ENCODE measurements at places on chromosomes 3 and 15.

- DNase-seq: no peak
These were observed 252.8 kb downstream of the ZIC1 start for GRCh38 chr3:147661916-147662315.

GRCh38 chr3:177041730-177042551 lies 155.3 kb downstream of the TBL1XR1 start:
- no peak for DNase-seq

- DNase-seq: no peak
These were observed 100.6 kb upstream of the PRR23E start for GRCh38 chr3:127092368-127092767.

- DNase-seq: no peak
These were observed 112.5 kb upstream of the SMAD3 start for GRCh38 chr15:66952756-66953522.

GRCh38 chr3:49313896-49314688 lies 25.8 kb downstream of the USP4 start:
- no peak for DNase-seq

DNA sequence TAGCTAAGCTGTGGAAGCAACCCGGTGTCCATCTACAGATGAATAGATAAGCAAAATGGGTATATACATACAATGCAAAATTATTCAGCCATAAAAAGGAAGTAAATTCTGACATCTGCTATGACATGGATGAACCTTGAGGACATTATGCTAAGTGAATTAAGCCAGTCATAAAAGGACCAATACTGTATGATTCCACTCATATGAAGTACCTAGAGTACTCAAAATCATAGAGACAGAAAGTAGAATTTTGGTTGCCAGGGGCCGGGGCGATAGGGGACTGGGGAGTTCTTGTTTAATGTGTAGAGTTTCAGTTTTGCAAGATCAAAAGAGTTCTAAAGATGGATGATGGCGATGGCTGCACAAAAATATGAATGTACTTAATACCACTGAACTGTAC lies 10.3 kb downstream of the EID1 start:
- DNase-seq: no peak

GRCh38 chr3:13147344-13147743 lies 74.1 kb upstream of the IQSEC1 start:
- DNase-seq: no peak

DNA sequence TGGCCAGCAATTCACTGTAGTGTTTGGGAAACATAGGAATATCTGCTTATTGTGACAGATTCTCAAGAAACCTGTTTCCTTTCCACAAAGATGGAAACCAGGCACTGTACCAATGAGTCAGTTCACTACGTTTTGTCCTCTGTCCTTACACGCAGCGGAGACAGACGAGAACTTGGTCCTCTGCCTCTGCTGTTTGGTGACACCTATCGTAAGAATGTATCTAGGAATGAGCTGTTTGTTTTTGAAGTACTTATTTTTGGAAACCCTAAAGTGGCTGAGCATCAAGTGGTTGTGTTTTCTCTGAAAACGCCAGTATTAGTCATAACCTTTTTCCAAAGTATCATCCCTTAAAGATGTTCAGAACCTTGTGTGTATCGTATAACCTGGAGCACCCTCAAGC lies 93.0 kb downstream of the PGPEP1L start:
- DNase-seq: no peak

DNA sequence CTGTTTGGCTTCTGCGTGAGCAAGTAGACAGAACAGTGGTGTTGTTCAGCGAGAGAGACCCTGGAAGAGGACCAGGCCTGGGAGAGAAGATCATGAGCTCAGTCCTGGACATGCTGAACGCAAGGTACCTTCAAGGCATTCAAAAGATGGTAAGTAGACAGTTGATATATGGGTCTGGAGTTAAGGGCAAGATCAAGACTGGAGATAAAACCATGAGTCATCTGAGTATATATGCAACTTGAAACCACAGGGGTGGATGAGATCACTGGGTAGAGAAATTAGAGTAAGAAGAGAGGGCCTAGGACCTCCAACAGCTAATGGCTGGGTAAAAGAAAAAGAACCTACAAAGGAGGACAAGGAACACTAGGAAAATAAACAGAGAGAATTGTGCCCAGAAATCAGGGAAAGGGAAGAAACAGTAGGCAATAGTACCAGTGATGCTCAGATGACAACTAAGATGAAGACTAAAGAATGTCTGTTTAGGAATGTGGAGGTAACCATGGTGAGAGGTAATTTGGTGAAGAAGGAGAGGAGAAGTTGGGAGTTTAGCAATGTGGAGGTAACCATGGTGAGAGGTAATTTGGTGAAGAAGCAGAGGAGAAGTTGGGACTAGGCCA lies 343.2 kb upstream of the ADAMTS9 start:
- no peak for DNase-seq

GRCh38 chr3:55588146-55588765 lies 101.2 kb upstream of the WNT5A start:
- DNase-seq: no peak

- no peak for DNase-seq
These were observed 27.4 kb upstream of the HDAC11 start for GRCh38 chr3:13452490-13453335.

DNA sequence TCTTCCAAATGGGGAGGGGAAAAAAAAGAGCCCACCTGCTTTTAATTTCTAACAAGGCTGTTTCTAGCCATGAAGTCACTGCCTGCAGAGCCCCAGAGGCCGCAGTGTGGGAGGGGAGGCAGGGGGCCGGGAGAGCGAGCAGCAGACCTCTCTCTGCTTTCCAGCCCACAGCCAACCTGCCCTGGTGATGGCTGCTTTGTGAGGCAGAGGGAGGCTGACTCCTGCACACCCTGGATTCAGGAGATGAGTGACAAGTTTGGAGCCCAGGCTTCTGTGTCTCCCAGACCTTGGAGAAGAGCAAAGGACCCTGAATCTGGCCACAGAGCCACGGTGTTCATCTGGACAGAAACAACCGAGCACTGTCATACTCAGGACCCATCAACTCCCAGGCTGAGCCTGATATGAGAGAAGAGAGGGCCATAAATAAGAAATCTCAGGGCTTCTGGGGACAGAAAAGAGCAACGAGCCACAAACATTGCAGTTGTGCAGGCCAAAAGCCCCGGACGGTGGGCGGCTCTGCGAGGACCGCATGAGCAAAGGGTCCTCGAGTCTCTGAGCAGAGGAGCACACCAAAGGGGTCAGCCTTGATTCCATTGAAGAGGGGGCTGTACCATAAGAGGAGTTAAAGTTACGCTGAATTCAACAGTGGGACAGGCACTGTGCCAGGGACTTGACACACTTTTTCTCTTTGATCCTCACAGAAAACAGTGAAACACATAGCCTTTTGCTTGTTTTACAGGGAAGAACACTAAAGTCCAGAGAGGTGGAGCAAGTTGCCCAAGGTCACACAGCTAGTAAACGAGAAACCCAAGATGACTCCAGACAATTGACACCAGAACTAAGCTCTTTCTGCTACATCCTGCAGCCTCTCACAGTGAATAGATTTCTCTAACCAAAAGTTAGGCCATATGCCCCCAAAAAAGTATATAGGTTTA lies 97.2 kb downstream of the SEMA5B start:
- no peak for DNase-seq

DNA sequence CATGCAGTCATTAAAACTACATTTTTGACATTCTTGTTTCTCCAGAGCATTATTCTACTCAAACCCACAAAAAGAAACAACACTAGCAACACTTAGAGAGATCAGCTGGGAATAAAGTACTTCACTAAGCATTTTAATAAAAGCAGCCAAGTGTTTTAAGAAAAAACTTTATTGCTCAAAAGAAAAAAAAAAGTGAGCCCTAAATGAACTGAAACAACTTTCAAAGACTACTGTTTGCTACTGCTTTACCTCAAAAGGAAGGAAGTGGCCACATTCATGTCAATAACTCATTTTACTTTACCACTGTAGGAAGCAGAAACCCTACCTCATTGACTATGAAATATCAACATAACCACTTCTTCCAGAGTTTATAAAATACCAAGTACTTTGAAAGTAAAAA lies 91.3 kb downstream of the UACA start:
- no peak for DNase-seq

- no peak for DNase-seq
These were observed 157.3 kb downstream of the ADAMTS9 start for GRCh38 chr3:64530434-64531049.

- DNase-seq: no peak
These were observed 10.2 kb downstream of the CHRD start for GRCh38 chr3:184389935-184390528.

DNA sequence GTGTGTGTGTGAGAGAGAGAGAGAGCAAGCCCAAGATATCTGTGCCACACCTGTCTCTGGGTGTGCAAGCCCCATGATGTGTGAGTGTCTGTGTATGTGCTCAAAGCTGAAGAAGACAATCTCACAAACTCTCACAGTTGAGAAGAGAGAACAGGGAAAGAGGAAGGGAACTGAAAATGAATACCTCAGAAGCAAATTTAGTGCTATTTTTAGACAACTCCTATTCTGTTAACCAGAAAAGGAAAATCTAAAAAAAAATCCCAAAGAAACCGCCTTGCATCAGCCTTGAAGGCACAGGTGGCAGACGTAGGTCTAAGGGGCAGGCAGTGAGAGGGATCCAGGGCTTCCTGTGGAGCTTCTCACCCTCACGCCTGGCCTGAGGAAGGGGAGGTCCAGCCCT lies 47.8 kb downstream of the ATP2B2 start:
- no peak for DNase-seq

DNA sequence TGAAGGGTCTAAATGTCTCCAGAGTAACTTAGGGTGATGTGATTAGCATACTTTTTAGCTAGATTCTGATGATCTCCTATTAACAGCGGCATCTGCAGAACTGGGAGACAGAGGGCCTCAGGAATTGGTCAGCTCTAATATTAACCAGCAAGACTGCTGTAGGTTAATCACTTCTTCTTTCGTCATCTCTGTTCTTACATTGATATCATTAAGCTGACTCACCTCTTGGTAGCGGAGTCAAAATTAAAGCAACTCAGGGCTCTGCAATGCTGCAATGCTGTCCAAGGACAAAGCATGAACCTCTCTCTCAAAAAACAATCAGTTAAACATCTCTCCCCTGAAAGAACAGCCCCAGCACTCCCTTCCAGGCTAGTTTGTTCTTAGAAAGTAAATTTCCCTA lies 57.5 kb upstream of the TRA2B start:
- no peak for DNase-seq

DNA sequence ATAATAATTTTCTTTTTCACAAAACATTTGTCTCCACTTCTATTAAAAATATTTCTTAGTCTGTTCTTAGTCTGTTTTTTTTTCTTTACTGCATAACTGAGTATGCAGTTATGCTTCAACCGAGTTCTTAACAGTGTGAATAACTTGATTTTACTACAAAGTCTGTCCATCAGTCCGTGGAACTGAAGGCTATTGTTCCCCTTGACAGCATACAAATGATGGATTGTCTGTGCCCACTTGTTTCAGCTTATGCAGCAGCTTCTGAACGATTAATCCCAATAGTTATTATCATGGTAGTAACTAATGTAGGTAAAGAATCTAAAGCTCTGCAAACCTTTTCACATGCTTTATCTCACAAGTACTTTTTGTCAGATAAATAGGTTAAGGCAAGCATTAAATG lies 150.7 kb downstream of the SSR3 start:
- DNase-seq: no peak

DNA sequence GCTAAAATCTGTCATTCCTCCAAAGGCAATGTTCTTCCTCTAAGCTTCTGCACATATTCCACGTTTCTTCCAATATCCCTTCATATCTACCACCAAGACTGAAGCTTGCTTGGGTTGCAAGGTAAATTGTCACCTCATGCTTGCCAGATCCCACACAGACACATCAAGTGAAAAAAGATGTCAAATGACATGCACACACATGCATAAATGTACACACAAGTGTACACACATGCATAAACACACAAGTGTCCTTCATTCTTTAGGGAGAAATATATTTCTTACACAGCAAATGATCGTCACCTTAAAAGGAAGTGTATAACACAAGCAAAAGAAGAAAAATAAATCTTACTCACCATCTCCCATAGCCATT lies 59.4 kb downstream of the CLASP2 start:
- no peak for DNase-seq

DNA sequence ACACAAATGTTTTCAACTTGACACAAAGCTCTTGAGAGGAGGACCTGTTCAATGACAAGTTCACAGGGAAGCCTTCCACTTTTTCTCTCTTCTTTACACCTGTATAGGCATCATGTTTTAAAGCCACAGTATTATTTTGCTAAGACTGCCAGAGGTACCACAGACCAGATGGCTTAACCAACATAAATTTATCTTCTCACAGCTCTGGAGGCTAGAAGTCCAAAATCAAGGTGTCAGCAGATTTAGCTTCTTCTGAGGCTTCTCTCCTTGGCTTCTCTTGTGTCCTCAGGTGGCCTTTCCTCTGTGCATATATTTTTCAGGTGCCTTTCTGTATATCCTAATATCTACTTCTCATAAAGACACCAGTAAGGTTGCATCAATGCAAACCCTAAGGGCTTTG lies 435.2 kb upstream of the GBE1 start:
- no peak for DNase-seq

- DNase-seq: no peak
These were observed 5.0 kb downstream of the AEN start for GRCh38 chr15:88625943-88626741.

DNA sequence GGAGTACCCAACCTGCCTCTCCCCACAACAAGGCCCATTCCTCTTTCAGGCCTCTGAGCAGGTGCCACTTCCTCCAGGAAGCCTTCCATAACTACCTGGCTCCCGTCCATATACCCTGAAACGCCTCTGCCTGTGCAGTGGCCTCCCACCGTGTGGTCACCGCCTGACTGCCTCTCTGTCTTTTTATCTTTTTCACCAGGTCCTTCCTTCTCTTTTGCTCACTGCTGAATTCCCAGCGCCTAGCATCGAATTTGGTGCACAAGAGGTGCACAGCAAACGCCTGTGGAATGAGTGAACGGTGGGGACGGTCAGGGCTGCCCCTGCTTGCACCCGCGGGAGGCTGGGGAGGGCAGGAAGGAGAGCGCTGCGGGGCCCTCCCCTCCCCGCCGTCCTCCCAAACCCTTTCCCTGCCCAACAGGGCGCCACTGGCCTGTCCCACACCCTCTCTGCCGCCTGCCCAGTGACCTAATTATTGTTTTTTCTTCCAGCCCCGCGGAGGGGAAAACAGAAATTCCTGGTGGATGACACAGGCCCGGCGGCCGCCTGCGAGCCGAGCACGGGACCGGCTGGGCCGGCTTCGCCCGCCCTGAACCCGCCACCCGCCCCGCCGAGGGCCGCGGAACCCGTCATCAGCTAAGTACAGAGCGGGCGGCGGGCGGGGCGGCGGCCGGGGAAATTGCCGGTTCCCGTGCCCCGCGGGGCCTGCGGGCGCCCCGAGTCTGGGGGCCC lies 140.1 kb downstream of the SMAD6 start:
- DNase-seq: no peak

DNA sequence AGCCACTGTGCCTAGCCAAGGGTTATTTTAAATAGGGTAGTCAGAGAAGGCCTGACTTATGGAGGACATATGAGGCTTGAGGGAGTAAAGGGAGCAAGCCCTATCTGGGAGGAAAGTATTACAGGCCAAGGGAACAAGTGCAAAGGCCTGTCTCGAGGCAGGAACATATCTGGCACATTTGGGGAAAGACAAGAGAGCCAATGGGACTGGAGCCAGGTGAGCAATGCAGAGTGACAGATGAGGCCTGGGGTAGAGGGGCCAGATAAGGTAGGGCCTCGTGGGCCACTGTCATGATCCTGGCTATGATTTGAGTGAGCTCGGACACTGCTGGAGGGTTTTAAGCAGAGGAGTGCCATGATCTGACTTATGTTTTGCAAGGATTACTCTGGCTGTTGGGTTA lies 43.8 kb downstream of the DCP1A start:
- DNase-seq: no peak
